Stimulated activated CD4-positive, alpha-beta T cell treated with anti-CD3 and anti-CD28 coated beads, Interleukin-12 subunit alpha, Interleukin-12 subunit beta, amount 100 ng/mL, for 48 hours (primary cell): ENCODE measurements at places on chromosomes 16 and 17.

- no peak for DNase-seq
These were observed 260.0 kb downstream of the HAPSTR1 start for GRCh38 chr16:9351440-9351839.

DNA sequence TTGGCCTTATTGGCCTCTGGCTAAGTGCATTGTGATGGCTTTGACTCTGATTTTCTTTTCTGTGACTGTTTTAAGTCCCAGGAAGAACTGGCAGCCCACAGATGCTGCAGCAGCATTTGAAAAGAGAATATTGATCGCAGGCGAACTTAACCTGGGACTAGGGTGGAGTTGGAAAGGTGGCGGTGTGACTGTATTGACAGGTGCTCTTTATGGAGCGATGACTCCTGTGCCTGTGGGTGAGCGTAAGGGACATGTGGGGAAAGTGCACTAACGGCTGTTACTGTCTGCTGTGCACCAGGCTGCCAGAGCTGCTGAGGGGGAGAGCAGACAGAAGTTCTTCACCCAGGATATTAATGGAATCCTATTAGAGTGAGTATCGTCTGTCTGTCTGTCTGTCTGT lies 21.3 kb downstream of the UBN1 start:
- DNase-seq: no peak

GRCh38 chr17:81580481-81580880 lies 28.3 kb upstream of the FAAP100 start:
- no peak for DNase-seq

- no peak for DNase-seq
These were observed 664.9 kb downstream of the CDH8 start for GRCh38 chr16:61371388-61371787.

- no peak for DNase-seq
These were observed 27.8 kb upstream of the C16orf78 start for GRCh38 chr16:49345829-49346228.

DNA sequence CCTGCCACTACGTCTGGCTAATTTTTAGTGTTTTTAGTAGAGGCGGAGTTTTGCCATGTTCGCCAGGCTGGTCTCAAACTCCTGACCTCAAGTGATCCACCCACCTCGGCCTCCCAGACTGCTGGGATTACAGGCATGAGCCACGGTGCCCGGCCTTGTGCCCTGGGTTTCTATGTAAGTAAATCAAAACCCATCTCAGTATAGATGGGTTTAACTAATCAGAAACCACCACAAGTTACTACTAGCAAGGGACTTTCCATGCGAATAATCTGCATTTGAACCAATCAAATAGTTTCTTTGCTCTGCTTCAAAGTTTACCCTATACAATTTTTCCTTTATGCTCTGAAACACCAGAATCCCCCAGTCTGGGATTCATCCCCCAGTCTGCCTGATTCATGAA lies 16.5 kb upstream of the EIF1 start:
- DNase-seq: no peak

GRCh38 chr16:47925811-47926460 lies 229.9 kb downstream of the ABCC12 start:
- DNase-seq: no peak

DNA sequence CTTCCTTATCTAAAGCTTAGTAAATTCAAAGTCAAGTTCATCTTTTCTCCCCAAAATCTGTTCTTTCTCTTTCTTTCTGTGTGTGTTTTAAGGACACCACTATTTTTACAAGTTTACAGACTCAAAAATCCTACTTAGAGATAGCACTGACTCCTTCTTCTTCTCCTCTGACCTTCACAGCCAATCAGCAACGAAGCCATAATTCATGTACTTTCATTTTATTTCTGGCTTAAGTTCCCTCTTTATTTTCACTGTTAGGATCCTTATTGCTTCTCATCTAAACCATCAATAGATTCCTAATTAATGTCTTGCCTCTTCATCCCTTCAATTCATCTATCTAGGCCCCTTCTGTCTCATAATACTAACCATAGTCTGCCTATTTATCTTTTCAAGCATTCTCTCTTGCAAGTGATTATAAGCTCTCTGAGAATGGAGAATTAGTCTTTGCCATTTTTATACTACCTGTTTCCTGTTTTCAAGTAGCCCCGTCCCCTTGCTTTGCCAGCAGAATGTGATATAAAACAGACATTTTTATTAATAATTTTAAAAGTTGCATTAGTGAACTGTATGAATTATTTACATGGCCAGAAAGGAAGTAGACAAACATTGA lies 27.0 kb downstream of the CDC27 start:
- DNase-seq: no peak

- DNase-seq: no peak
These were observed 192.8 kb downstream of the BANP start for GRCh38 chr16:88144028-88144511.

GRCh38 chr16:89156740-89157645 lies 14.6 kb upstream of the CDH15 start:
- no peak for DNase-seq

DNA sequence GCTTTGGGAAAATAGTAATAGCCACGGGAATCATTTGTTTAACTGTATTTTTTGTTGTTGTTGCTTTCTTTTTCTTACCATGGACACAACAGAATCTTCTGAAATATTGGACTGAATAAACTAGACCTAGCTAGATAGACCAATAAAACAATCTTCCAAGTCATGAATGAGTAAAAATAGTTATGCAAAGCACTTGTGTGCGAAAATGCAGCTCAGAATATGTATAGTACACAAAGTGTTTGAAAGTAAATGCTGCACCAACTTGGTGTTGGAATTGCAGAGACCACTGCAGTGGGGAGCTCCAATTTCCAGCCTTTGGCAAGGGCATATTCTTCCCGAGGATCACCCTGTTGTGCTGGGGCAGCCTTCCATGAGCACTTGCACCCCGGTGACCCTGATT lies 68.0 kb downstream of the AATF start:
- no peak for DNase-seq

GRCh38 chr17:2191785-2192184 lies 111.8 kb downstream of the SMG6 start:
- DNase-seq: no peak

DNA sequence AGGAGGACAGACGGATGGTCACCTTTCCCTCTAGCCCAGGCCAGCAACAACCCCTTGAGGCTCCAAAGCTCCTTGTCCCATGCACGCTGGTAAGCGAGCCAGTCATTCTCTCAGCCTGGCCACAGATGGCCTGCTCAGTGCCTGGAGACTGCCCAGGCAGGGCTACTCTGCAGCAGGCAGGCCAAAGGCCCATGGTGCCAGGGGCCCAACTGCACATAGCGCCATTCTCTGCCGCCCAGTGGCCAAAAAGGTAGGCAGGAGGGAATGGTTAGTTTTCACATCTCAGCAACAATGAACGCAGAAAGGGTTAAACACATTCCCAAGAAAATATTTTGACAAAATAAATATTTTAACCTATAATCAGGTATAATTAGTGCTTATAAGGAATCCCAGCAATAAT lies 7.7 kb upstream of the SREBF1 start:
- no peak for DNase-seq

- DNase-seq: no peak
These were observed 15.3 kb upstream of the SLFN5 start for GRCh38 chr17:35227546-35227945.

GRCh38 chr17:71071837-71072236 lies 902.5 kb downstream of the KCNJ2 start:
- DNase-seq: no peak

DNA sequence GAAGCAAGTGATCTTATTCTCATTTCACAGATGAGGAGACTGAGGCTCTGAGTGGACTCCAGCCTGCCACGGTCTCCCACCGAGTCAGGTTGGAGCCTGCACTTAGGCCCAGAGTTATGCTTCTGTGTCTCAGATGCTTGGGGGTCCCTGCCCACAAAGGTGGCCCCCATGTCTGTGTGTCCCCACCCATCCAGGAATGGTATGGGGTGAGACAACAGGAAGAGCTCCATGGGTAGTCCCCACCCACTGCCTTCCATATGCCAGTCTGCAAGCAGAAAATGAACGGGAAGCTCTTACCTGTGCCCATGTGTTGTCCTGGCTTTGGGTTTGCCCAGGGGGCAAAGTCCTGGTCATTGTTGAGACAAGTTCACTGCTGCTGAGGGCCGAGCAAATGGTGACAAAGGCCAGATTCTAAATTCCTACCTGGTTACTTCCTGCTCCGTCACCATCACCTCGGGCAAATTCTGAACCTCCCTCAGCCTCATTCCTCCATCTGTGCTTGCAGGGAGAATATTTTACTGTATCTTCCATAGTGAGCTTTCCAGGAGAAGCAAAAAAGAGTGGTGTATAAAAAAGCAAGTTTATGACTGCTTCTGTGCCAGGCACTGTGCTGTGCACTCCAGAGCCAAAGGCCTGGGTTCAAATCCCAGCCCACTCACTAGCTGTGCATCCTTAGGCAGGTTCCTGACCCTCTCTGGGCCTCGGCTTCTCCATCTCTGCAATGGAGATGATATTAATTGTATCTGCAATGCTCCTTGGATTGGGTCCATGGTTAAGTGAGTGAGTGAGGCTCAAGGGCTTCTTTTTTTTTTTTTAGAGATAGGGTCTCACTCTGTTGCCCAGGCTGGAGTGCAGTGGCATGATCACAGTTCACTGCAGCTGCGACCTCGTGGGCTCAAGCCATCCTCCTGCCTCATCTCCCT lies 9.3 kb downstream of the IL4R start:
- no peak for DNase-seq

DNA sequence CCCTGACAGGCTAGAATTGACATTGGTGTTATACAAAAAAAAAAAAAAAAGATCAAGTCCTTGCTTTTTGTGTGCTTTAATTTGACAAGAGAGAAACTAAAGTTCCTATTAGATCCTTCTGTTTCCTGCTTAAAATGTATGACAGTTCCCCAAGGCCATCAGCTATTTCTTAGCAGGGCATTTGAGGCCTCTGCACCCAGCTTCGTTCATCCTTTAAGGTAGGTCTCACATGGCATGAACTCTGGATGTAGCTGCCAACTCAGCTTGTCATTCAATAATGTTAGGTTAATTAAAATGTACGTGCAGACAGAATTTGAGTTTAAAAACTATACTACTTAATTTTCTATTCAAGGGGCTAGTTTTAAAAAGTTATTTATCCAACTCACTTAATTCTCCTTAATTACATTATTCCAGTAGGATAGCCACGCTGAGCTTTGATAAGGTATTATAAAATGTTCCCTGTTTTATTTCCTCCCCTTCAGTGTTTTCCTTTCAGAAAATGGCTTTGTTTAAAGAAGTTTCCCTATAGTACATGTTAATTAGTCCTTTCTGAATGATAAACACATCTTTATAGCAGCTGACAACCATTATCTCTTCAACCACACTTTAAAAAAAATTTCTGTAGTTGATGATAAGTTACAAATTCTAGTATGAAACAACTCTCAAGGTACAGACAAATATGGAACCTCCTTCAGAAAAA lies 1.2 kb upstream of the RFFL start:
- DNase-seq: no peak

DNA sequence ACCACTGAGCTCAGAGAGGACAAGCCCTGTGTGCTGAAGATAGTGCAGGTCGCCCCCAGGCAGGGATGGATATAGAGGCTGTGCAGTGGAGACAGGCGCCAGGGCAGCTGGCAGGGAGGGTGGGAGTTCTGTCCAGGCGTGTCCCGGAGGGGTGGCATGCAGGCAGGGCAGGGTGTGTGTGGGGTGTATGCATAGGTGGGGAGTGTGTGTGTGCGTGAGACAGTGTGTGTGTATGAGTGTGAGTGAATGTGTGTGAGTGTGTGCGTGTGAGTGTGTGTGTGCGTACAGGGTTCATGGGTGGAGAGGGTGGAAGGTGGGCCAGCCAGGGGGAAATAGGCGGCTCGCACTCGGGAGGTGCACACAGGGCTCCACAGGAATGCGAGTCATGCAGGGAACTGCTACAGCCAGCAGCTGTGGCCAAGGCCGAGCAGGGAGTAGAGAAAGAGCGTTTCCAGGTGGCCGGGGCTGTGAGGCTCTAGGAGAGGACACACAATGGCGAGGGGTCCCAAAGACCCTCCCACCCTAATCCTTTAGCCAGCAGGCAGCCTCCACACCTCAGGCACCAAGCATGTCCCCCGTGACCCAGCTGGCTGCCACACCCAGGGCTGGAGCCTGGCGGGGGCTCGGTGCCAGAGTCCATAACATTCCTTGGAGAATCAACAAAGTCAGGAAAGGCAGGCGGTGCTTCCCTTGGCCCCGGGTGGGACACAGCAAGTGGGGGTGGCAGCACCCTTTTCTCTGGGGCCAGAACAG lies 4.6 kb downstream of the PLCD3 start:
- DNase-seq: no peak

DNA sequence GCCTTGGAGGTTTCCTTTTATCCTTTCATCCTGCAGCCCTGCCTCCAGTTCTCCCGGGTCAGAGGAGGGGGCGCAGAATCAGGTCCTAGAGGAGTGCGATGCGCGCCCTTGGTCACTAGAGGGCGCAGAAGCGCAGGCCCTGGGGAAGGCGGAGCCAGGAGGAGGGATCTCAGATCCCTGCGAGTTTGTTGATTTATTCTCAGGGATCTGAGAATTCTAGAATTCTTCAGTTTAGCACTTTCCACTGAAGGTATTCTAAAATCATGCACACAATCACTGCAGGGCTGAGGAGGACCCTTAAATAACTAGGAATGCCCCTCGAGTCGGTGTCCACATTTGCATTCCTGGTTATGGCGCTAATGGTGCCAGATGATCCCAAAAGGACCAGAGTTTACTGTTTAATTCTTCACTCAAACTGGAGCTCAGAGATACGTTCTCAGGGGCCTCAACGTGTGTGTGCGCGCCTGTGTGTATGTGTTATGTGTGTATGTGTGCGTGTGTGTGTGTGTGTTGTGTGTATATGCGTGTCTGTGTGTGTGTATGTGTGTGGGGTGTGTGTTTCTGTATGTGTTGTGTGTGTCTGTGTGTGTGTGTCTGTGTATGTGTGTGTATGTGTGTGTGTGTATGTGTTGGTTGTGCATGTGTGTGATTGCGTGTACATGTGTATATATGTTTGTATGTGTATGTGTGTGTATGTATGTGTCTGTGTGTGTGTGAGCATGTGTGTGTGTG lies 6.9 kb upstream of the ELAC2 start:
- peak; percentile 69 for DNase-seq

GRCh38 chr16:55272744-55273143 lies 51.3 kb upstream of the IRX6 start:
- DNase-seq: no peak

- no peak for DNase-seq
These were observed 107.8 kb downstream of the CYB561 start for GRCh38 chr17:63338272-63338671.

DNA sequence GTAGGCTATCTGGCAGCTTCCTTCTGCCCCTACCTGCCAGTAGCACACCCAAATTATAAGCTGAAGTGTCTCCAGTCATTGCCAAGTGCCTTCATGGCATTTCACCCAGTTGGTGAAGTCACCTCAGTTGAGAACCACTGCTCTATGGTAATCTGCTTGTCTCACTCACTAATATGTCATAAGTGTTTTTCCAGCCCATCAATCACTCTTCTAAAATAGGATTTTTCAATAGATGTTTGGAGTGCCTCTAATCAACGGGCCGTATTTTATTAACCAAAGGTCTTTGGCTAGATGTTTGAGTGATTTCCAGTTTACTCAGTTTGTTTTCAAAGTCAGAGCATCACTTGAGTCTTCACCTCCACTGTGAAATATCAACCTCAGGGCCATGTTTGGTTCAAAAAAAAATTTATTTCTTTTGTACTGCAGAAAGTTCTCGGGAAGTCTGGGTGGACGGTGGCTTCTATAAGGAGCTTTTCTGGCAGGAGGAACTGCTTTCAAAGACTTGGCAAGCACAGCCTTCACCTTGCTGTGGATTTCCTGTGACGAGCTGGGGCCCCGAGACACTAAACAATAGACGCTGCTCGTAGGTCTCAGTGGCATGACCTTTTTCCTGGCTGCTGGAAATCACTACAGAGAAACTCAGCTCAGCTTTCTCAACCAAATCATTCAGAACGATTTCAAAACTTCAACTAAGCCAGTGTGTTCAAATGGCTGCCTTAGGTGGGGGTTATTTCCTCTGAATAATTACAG lies 95.2 kb upstream of the FOXF1 start:
- DNase-seq: no peak

- no peak for DNase-seq
These were observed 457.5 kb downstream of the TOX3 start for GRCh38 chr16:52089476-52089875.
